SJSA1 (cell line): ENCODE measurements at places on chromosomes 13 and 19.

DNA sequence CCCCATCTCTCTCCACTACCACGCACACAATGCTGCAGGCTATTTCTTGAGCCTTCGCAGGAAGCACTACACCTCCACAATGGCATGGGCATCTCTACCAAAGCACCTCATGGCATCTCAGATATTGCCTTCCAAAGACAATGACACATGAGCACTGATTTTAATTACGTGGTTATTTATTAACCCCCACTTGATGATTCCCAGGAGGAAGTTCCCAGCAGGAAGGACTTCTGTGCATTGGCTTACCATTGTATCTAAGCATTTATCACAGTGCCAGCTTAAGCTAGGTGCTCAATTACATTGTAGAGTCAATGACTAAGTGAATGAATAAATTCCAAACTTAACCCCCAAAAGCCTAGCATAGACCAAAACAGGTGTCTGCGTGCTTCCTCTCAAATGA, 101.4 kb downstream of the ABCC4 start:
- no peak for DNase-seq

DNA sequence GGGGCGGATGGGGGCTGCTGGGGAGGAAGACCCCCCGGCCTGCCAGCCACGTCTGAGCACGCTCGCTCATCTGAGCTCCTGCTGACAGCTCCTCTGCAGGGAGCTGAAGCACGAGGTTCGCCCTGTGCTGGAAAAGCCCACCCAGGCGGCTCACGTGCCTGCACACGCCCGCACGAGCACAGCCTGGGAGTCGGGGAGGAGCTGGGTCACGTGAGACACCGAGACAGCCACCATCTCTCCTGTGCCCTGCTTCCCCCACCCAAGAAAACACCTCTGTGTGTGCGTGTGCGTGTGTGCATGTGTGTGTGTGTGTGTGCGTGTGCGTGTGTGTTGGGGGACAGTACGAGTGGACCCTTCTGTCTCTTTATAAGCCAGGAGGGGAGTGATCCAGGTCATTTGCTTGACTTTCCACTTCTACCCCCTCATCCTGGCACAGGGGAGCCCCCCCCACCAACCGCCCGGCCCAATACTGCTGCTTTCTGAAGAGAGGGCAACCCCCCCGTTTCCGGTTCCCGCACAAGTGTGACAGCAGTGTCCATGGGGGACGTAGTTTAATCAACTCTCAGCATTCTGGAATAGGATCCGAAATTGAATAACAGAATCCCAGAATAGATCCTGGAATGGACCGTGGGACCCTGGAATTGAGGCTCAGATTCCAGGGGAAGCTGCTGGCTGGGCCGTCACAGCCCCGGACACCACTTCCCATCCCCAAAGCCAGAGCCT, 42.5 kb downstream of the CELF5 start:
- peak; percentile 28 for DNase-seq

- DNase-seq: peak; percentile 74
These were observed 60.0 kb upstream of the SERP2 start for GRCh38 chr13:44313674-44314073.

DNA sequence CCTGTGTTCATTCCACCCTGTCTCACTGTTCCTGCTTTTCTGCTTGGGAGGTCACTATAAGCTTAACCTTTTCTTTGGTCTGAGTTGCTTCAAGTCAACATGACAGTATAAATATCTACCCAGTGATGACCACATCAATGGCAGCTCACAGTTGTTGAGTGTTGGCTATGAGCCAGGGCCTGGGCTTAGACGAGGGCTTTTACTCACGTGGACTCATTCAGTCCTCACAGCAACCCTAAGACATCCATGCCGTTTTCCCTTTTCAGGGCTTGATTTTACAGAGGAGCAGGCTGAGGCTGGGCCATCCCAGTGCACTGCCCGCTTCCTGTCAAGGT, 10.2 kb upstream of the CCDC97 start:
- peak; percentile 77 for DNase-seq

DNA sequence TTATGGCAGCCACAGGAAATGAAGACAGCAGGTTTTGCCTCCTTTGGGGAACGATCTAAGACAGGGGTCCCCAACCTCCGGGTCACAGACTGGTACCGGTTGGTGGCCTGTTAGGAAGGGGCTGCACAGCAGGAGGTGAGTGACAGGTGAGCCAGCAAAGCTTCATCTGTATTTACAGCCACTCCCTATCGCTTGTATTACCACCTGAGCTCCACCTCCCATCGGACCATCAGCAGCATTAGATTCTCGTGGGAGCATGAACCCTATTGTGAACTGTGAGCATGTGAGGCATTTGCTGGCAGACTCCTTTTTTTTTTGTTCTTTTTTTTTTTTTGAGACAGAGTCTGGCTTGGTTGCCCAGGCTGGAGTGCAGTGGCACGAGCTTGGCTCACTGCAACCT, 22.2 kb downstream of the F2RL3 start:
- no peak for DNase-seq

GRCh38 chr19:18233224-18233825, 7.1 kb upstream of the PDE4C start:
- DNase-seq: peak; percentile 64

DNA sequence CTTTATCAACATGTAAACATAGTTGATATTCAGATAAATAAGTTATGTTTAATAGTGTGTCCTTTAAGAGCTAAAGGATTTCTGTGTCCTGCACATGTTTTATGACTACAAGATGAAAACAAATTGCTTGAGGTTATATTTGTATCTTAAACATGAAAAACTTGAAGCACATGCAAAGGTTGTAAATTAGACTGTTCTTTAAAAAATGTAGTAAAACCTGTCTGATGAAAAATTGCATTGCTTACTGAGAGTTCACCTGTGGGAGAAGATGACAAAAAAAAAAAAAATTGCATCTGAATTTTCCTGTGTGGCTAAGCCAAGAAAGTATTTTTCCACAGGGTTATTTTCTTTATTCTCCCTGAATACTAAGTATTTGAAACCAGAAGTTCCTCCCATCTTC, 25.7 kb upstream of the LMO7 start:
- DNase-seq: no peak

DNA sequence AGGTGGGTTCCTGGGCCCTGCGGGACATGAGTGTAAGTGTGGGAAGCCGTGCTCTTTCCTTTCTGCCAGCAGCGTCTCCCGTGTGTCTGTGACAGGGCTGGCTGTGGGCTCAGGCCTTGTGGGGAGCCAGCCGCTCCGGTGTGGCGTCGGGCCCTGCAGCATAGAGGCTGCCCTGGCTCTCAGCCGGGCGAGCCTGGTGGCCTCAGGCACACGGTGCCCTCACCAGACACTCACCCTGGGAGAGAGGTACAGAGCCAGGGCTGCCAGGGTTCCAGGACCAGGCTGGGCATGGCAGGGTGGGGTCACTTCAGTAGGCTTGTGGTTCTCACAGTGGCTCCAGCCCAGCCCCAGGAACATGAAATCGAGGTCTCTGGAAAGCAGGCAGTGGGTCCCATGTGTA, 324.8 kb downstream of the TEX29 start:
- no peak for DNase-seq

GRCh38 chr19:13796301-13797057, 1.2 kb downstream of the ZSWIM4 start:
- peak; percentile 93 for DNase-seq

DNA sequence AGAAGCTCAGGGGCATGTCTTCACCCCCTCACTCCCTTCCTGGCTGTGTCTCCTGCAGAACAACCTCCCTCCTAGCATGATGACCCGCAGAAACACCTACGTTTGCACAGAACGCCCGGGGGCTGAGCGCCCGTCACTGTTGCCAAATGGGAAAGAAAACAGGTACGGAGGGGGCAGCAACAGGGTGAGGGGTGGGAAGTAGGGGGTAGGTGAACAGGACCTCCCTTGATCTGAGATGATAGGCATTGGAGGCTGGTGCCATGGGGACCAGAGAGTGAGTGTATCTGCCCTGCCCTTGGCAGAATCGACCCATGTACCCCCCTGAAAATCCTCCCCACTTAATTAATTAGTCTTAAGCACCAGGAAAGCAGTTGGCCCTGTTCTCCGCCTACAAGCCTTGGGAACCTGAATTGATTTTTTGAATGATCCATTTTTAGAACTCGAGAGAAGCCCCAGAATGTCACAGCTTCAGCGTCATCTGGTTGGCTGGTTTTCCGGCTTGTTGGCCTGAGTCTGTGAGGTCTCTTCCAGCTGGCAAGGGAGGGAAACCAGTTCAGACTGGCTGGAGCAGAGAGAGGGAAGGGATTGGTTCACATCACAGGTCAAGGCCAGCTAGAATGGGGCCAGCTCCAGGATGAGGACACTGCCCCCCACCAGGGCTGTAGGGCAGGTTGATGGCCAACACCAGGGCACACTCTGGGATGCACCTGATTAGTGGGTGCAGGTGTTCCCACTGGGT, 28.2 kb downstream of the CKM start:
- DNase-seq: no peak

DNA sequence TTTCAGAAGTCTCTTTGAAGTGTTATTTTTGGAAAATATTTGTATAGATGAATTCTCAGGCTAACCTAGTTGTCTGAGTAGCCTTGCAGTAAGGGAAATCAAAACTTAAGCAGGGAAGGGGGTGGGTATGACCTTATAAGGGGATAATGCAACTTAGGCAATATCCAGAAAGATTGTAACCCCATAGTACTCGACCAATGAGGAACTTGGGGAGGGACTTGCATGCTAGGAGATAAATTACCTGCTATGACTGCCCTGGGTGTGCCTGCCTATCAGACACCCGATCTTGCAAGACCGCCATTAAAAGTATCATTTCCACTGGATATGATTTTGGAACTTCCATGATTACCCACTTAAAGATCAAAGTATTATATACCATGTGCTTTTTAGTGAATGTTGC, 23.0 kb upstream of the RFXAP start:
- DNase-seq: no peak

DNA sequence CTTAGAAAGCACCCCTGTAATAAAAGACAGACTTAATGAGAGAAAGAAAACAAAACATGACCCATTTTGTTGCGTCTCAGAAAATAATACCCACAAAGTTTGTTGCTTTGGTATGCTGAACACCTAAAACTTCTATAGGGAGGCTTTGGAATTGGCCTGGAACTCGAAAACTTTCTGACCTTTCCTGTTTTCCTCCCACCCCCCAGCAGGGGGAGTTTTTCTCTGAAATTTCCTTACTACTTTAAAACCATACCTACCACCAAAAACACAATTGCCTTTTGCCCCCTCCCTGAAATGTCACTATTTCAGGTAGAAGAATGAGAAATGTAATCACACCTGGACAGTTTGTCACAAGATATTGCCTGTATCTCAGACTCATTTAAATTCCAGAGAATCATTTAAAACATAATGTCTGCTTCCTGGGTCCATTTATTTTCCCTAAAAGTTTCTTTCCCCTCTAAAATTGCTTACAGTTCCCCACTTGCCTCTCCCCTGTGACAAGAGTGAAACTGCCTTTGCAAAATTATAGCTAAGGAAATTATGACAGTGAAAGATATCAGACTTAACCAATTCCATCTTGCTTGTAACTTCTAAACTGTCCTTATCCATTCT, 2700.2 kb downstream of the PCDH9 start:
- DNase-seq: peak; percentile 3

DNA sequence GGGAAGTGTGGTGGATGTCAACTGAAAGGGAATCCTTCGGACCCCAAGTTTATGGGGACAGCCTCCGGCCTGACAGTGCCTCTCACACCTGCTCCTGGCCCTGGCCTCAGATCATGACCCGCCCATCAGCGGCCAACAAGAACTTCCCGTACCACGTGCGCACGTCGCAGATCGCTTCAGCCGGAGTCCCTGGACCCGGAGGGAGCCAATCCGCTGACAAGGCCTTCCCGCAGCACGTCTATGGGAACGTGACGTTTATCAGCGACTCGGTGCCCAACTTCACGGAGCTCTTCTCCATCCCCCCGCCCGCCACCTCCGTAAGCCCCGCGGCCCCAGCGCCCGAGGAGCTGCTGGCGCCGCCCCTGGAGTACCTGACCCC, 2.0 kb upstream of the MEGF8 start:
- no peak for DNase-seq

DNA sequence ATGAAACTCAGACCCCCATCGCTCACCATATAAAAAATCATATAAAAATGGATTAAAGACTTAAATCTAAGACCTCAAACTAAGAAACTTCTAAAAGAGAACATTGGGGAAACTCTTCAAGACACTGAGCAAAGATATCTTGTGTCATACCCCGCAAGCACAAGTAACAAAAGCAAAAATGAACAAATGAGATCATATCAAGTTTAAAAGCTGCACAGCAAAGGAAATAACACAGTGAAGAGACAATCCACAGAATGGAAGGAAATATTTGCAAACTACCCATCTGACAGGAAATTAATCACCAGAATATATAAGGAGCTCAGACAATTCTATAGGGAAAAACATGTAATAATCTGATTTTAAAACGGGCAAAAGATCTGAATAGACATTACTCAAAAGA, 808.3 kb downstream of the LIG4 start:
- no peak for DNase-seq

DNA sequence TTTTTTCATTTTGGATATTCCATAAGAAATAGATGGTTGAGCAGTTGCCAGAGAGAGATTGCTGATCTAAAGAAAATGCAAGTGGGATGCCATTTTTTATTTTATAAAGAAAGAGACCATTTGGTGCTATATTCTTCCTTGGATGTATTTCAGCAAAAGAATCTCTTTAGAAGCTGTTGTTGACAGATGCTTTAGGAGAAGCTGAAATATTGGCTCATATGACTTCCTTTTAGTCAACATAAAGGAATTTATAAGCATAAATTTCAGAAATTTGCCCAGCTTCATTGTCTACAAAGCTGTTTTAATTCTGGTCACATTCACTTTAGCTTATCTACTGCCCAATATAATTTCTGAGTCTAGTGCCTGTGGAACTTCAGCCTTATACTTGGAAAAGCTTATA, 36.9 kb downstream of the POLR1D start:
- DNase-seq: no peak

DNA sequence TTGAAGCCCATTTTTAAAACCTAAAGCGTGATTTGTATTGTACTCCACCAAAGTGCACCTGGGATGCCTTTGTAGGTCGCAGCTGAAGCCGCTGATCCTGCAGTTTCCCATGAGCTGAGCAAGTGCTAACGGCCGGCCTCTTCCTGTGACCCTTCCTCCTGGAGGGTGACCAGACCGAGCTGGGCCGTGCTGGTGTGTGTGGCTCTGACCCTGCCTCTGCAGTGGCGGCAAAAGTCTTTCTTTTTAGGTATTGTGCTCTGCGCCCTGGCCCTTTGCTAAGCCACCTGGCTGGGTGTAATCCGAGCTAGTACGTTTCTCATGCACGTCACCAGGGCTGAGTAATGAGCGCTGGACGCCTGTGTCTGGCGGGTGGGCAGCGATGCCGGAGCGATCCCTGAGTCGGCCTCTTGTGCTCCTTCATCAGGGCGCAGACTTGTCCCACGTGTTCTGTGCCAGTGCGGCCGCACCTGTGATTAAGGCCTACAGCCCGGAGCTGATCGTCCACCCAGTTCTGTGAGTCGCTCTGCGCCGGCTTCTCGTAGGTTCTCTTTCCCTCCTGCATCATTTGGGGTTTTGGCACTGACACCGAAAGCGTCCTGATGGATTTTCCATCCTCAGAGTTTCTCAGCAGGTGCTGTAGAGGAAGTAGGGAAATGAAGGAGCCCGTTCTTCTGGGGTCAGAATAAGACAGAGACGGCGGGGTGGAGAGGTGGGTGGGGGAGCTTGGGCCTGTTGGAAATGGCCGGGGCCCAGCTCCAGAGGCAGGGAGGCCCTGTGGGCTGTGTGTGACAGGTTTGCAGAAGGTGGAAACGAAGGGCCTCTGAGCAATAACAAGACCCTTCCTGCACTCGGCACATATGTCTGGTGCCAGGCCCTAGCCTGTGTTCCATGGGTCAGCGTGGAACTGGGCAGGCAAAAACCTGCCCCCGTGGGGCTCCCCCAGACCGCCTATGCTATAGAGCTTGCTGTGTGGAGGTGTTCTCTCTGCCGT, 9.7 kb downstream of the NAXD start:
- DNase-seq: no peak
